ENCODE measurements at places on chromosomes 2 and 18. TPM values are rescaled to one million over a fixed set of nuclear protein-coding genes. Genes with fewer than 3 reads are reported as not detected.
A peak's percentile ranks its signal among the peaks of the same experiment; 100 is the strongest.

HRH4 gene
- total RNA-seq: not detected

- DNase-seq: peak; percentile 74
Observed at GRCh38 chr2:20670315-20671035, 3.5 kb downstream of the GDF7 start.

- DNase-seq: no peak
Observed at GRCh38 chr2:10159581-10160131, 37.1 kb downstream of the RRM2 start.

DNA sequence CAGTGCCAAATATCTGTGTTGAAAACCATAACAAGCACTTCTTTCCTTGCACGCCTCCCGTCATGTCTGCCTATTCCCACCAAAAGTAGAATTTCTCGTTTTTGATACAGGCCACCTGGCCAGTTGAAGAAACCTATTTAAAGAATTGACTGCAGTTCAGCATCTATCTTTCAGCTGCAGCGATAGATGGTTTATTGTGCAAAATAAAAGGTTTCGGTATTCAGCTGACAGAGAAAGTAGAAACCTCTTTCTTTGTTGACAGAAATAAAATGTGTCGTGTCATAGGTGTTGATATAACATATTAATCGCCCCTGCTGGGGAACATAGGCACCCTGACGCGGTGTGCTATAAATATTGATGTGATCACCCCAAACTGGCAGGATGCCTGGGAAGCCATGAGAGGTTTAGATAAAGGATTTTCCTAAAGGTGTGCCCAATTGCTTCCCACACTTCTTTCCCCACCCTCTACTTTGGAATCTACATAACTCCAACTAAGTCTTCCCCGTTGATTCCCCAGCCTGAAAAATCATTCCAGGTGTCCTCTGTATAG, 570.4 kb downstream of the CCDC85A start:
- no peak for DNase-seq

- DNase-seq: no peak
Observed at GRCh38 chr18:449374-449773, 51.1 kb downstream of the COLEC12 start.

DNA sequence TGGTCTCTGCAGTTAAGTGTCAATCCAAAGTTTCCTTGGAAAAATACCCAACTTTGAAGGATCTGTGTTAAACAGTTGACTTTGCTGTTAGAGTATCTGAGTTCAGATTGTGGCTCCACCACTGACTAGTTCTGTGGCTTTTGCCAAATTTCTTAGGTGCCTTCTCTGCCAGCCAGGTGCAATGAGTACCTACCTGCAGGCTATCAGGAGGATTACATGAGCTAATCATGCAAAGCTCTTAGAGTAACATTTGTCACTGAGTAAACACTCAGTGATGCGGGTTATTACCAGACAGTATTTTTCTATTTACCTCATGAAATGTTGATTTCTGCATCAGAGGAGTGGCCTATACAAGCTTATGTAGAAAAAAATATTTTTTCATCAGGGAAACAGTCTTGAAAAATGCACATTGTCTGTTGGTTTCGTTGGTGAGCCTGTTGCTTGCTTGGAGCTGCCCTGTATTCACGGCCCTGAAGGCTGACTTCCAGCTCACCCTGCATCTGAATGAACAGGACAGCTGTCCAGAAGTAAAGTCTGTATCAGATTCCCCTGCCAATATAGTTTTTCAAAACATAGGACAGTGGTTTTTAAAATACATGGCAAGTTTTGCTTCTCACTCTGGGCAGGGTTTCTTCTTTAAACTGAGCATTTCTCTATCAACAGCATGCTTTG, 235.1 kb downstream of the CDCA7 start:
- DNase-seq: no peak
